Gastrocnemius medialis (tissue), 4 donors: ENCODE measurements at places on chromosomes 2 and 18. TPM values are rescaled to one million over a fixed set of nuclear protein-coding genes. Genes with fewer than 3 reads are reported as not detected.

- DNase-seq, result no peak
Measured at GRCh38 chr2:231300020-231300721, 95.3 kb upstream of the B3GNT7 start.

COLEC12 gene
- total RNA-seq, result 6.1 TPM

- DNase-seq, result no peak
Measured at GRCh38 chr2:25473758-25474340, 132.1 kb upstream of the DNMT3A start.

DNA sequence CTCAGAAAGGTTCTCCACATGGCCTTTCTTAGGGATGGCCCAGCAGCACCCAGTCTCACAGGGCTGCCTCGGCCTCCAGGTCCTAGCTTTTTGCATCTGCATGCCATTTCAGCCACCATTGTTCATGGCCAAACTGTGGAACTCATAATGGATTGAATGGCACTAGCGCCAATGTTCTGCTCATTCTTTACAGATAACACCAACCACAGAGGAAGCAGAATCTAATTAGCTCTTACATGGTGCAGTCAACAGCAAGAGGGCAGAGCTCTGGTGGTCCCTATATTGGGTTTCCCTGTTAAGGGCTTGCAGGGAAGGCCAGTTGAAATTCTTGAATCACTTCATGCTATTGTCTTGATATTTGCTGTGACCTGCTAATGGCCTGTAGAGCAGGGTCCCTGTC, 45.6 kb downstream of the ARL4C start:
- DNase-seq, result no peak

LRRFIP1 gene
- total RNA-seq, result 51.5 TPM

- DNase-seq, result no peak
Measured at GRCh38 chr2:10404324-10405143, 43.6 kb downstream of the ODC1 start.

- DNase-seq, result no peak
Measured at GRCh38 chr2:149739883-149740265, 152.3 kb upstream of the MMADHC start.

GRHL1 gene
- 0.29 TPM for total RNA-seq

ATP5F1A gene
- total RNA-seq, result 845 TPM

ADD2 gene
- total RNA-seq, result 0.60 TPM

GRCh38 chr2:142041105-142041504, 89.7 kb downstream of the LRP1B start:
- no peak for DNase-seq

DNA sequence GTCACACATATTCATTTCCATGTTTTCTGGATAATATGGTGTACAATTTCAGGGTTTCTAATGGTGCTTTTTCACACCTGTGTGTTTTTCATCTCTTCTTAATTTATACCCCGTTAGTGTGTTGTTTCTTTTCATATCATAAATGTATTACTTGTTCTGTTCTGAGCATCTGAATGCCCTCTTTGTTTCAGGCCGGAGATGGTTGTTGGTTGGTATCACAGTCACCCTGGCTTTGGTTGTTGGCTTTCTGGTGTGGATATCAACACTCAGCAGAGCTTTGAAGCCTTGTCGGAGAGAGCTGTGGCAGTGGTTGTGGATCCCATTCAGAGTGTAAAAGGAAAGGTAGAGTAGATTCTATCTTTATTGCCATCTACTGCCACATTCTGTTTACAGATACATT, 45.1 kb upstream of the TBR1 start:
- DNase-seq, result no peak

CCDC85A gene
- total RNA-seq, result 5.7 TPM

MC4R gene
- total RNA-seq, result not detected

TRIM43 gene
- total RNA-seq, result not detected

GRCh38 chr2:150339951-150340350, 147.5 kb downstream of the RND3 start:
- DNase-seq, result no peak

CFAP65 gene
- not detected for total RNA-seq

GRCh38 chr2:29106980-29107388, 8.2 kb upstream of the CLIP4 start:
- no peak for DNase-seq

- no peak for DNase-seq
Measured at GRCh38 chr2:61645911-61646310, 107.8 kb upstream of the XPO1 start.

GBX2 gene
- total RNA-seq, result not detected

- no peak for DNase-seq
Measured at GRCh38 chr2:1754046-1754445, 9.7 kb upstream of the PXDN start.
